ENCODE measurements at places on chromosomes 5 and 9.

GRCh38 chr5:151557951-151558350 is 33.2 kb downstream of the FAT2 start:
- DNase-seq: no peak

GRCh38 chr5:172858990-172859811 is 25.1 kb downstream of the ERGIC1 start:
- no peak for DNase-seq

GRCh38 chr5:170603578-170604565 is 100.1 kb downstream of the KCNIP1 start:
- DNase-seq: peak; percentile 57

DNA sequence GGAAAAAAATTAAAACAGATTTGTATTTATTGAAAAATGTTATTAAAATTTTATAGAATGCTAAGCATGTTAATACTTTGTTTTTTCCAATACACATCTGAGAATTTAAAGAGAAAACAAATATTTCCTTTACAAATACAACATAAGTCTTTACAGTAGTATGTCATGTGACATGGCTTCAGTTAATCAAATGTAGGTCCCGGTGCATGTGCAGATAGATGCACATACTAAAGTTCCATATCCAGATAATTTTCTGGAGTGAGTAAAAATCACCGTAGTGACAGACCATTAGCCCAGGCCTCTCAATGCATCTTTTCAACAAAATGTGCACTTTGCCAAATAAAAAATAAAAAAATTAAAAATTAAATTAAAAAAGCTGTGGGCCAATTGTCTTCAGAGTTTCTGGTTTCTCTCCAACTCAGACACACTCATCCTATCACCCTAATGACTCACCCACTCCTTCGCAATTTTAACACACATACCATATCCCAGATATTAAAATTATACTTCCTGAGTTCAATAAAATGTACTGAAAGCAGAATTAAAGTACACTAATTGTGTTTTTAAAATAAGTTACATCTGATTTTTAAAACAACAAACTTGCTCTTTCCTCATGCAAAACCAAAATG is 508.1 kb downstream of the NR2F1-AS1 start:
- no peak for DNase-seq

- DNase-seq: no peak
These were observed 187.6 kb downstream of the DAB2IP start for GRCh38 chr9:121838746-121839669.

- DNase-seq: no peak
These were observed 292.3 kb downstream of the SMARCA2 start for GRCh38 chr9:2307480-2307879.

DNA sequence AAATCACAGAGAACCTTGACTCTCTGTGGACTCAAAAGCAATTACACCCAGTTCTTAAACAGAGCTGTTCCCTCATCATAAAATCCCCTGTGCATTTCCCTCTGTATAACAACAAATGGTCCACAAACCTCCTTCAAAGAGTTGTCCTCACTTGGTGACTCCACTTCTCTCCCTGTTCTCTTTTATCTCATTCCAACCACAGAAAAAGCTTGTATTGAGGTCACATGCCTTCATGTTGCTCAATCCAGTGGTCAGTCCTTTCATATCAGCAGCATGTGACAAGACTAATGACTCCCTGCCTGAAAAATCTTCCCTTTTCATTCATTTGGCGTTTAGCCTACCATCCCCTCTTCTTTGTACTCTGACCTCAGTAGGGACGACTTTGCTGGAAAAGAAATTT is 158.0 kb downstream of the DEPDC1B start:
- DNase-seq: no peak

DNA sequence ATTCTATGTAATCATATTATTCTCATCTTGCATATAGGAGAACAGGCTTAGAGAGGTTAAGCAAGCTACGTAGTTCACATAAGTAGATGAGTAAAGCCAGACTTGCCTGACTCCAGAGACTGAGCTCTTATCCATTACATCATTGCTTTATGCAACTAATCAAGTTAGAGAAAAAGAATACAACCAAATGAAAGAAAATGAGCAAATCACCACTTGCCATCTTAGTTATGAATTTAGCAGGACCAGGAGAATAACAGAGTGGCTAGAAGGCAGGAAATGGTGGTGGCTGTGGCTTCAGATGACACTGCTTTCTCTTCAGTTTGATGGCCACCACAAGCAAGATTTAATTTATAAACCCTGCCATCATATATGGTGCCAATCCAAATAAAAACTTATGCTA is 26.6 kb downstream of the POC5 start:
- peak; percentile 79 for DNase-seq

- no peak for DNase-seq
These were observed 324.4 kb upstream of the ARRDC3 start for GRCh38 chr5:91707521-91707841.

GRCh38 chr9:116151966-116152381 is 1.6 kb upstream of the PAPPA start:
- no peak for DNase-seq

DNA sequence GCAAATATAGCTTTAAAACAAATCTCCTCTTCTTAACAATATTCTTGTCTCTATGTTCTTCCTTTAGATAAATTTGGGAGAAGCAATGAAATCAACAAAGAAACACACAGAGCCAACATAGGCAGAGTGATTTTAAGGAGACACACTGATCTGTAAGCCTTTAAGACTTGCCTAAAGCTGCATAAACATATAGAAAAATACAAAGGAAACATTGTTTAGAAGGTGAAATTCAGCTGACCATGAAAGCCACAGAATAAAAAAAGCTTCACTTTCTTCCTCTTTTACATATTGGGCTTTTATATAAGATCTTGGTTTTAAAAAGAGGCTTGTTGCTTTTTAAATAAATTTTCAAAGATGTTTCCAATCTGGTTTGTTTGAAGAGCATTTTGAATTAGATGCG is 1277.5 kb downstream of the EFNA5 start:
- no peak for DNase-seq

DNA sequence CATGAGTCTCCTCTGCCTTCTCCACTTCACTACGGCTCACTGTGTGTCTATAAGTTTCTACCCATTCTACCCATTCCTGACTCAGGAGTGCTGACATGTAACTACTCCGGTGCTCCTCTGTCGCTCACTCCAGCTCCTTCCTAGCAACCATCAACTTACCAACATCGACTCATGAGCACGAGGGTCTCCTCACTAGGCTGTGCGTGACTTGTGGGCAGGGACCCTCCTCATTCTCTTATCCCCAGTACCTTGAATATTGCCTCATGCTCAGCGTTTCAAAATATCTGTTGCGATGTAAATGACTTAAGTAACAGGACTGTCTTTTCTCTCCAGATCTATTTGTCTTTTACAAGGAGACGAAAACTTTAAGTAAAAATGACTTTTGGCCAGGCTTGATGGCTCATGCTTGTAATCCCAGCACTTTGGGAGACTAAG is 73.1 kb downstream of the BASP1 start:
- DNase-seq: no peak

- no peak for DNase-seq
These were observed 291.6 kb downstream of the DOCK8 start for GRCh38 chr9:506281-506680.

- DNase-seq: no peak
These were observed 76.4 kb downstream of the ECPAS start for GRCh38 chr9:111407813-111408212.

DNA sequence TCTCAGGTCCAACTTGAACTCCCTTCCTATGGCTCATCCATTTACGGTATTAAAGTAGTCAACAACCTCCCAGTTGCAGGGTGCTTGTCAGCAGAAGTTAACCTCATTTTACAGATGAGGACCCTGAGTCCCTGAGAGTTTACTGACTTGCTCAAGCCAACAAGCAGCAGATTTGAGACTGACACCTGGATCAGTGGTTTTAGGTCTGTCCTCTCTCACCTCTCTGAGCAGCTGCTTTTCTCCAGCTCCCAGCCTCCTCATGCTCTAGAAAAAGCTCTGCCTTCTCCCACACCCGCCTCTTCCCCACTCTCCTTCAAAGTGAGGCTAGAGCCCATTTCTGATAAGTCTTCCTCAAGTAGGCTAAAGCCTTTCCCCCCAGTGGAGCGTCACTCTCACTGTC is 56.4 kb downstream of the GABBR2 start:
- DNase-seq: no peak

GRCh38 chr9:75378926-75379325 is 290.6 kb downstream of the OSTF1 start:
- no peak for DNase-seq

DNA sequence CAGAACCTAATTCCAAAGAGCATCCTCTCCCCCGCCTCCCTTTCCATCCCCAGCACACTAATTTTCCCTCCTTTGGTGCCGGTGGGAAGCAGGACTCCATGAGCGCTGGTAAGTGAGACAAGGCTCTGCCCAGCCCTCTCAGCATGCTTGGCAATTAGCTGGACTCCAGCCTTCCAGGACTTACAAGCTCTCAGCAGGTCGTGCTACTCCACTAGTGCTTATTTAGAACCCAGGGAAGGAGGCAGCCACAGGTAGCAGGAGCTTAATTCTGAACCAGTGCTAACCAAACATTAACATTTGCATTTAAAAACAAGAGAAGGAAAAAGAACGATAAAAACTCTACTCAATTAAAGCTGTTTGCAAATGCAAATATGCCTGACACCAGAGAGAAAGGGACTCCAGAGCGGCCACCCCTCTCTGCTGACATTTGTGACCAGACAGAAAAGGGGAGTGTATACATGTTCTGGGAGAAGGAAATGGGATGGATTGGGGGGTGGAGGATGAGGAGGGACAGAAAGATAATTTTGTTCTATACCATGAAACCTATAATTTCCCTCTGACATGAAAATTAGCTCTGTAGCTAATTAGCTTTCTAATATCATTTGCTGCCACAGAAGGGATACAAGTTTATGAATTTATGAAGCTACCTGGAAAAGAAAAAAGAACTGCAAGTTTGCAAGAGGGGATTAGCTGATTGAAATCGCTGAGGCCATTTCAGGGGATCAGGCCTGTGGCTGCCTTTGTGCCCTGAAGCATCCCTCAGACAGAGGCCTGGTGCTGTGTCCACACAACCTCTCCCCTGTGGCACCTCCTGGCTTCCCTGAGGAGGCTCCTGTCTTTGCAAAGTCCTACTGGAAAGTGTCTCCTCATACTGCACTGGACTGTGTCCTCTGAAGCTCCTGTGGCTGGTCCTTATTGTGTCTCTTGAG is 266.3 kb downstream of the SEC61B start:
- DNase-seq: no peak

DNA sequence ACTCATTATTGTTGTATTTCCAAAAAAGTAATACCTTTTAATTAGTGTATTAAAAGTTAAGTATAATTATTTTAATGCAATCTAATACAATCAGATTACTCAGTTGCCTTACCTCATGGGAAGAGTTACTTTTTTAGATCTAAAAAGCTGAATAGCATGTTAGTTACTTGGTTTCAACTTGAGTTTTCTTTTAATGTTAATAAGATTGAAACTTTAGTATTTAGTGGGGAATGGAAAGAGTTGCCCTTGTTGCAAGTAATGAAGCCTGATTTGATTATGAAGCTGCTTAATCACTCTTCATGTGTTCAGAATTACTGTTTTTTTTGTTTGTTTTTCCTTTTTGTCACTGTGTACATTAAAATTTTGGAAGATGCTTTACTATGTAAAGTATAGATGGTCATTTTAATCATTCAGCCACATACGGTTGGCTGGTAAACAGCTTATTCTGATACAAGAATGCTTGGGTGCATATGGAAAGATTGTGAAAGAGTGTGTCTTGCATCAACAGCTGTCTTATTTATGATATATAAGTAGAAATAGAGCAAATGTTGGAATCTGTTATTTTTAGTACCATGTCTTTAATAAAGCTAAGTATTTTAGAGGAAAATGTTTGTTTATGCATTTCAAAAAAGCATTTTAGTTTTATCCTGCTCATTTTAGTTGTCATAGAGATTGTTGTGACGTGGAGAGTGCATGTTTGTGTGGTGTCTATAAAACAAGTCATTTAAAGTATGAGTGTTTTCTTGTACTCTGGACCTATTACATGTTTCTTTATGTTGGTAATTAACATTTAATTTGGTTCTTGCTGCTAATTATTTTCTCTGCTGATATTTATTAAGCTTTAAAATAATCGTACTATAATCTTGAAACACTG is 36.4 kb downstream of the SREK1 start:
- no peak for DNase-seq

DNA sequence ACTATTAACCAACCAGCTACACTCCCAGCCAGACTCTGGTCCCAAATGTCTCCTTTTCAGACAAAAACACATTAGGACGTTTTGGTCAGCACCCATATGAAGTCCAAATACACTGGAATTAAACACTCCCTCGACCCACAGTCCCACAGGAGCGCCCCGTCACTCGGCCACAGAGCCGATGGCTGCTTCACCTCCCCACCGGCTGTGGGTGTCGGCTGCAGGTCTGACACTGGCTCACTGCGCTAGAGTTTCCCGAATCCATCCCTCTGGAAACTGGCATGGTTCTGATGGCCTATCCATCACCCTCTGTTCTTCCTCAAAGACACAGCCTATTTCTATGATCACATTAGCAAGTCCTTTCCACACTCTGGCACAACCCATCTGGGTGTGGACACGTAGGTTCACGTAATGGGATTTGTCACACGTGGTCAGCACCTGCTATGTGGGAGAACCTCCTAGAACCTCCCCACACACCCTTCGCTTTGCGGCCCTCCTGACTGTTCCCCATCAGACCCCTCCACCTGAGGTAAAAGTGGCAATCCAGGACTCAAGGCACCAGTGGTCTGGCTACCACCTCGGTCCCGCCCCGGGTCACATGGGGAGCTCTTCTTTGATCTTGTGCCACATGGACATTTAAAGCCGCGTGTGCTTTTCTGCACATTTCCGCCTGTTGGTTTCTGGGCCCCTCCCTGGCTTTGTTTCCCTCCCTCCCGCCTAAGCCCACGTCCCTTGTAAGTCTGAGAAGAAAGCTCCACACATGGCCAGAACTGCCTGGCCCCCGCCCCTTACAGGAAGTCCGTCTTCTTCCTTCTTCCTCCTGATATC is 131.1 kb upstream of the PHYKPL start:
- no peak for DNase-seq

GRCh38 chr9:38388283-38389223 is 3.9 kb upstream of the ALDH1B1 start:
- DNase-seq: no peak

DNA sequence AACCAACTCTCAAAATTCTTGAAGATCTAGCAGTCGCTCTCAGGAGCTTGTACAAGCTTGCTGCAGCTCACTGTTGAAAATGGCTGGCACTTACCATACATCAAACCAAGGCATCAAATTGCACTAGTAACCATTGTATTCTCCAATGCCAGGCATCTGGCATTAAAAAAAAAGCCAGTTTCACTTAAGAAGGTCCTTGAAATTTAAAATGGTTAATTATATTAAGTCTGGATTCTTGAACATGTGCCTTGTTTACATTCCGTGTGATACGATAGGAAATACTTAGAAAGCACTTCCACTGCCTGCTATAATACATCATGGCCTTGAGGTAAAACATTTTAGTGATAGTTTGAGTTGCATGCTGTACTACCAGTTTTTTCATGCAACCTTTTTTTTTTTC is 300.7 kb downstream of the KDM4C start:
- DNase-seq: no peak

DNA sequence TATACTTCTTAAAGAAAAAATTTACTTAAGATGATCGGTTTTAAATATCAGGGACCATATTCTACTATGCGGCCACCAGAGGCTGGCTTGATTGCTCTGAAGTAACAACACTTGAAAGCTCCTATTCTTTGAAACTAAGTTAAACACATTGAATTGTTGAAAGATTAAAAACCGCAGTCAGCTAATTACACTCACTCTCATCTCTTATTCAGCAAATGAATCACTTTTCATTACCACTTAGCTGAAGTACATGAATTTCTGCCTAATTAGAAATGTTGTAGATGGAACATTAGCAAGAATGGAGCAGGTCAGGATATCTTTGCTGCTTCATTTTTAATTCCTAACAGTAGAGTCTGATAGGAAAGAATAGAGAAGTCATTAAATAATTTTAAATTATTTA is 42.3 kb downstream of the LSM11 start:
- no peak for DNase-seq

- DNase-seq: no peak
These were observed 132.5 kb downstream of the GABRB2 start for GRCh38 chr5:161414037-161414436.

All from SK-N-DZ (cell line).